Endothelial cell of umbilical vein (primary cell): ENCODE measurements at places on chromosomes 1 and 21. TPM values are rescaled to one million over a fixed set of nuclear protein-coding genes. Genes with fewer than 3 reads are reported as not detected.

GRCh38 chr1:161157867-161158266 lies 1.4 kb upstream of the USP21 start:
- H3K27me3 ChIP-seq: no peaks in the 10 kb centered on the region
- no peak overlapping the region for H3K27ac ChIP-seq
- peaks cover 7% of the 10 kb centered on the region for H3K4me1 ChIP-seq
- no peak overlapping the region for H3K4me3 ChIP-seq
- DNase-seq: no peak
- H3K36me3 ChIP-seq: peaks cover 2% of the 10 kb centered on the region

GRCh38 chr1:78716186-78716585 lies 66.6 kb downstream of the IFI44 start:
- H3K36me3 ChIP-seq: no peaks in the 10 kb centered on the region
- H3K4me3 ChIP-seq: no peak overlapping the region
- no peak overlapping the region for H3K27ac ChIP-seq
- no peaks in the 10 kb centered on the region for H3K4me1 ChIP-seq

GRCh38 chr1:61864489-61864888 lies 122.2 kb downstream of the PATJ start:
- no peaks in the 10 kb centered on the region for H3K27me3 ChIP-seq
- no peak for DNase-seq
- H3K4me3 ChIP-seq: no peak overlapping the region
- H3K36me3 ChIP-seq: no peaks in the 10 kb centered on the region
- H3K4me1 ChIP-seq: no peaks in the 10 kb centered on the region
- H3K27ac ChIP-seq: no peak overlapping the region

DNA sequence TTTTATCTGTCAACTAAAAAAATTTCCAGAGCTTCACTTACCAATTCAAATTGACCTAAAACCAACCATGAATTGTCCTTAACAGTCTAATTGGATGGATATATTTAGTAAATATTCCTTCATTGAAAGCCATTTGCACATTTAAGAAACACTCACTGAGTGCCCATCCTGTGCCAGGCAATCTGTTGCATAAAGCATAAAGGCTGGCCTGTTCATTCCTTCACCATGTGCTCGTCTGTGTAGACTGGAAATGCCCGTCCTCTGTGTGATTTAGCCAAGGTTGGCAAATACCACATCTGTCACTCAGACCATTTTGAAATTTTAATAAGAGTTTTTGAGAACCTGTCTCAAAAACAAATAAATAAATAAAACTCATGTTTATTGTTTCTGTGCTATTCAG lies 57.1 kb downstream of the ZNF684 start:
- H3K4me1 ChIP-seq: no peaks in the 10 kb centered on the region
- H3K27me3 ChIP-seq: peaks cover 4% of the 10 kb centered on the region
- no peaks in the 10 kb centered on the region for H3K36me3 ChIP-seq
- H3K4me3 ChIP-seq: no peak overlapping the region
- no peak for DNase-seq
- H3K27ac ChIP-seq: no peak overlapping the region

TOE1 gene
- 15.8 and 16.3 TPM in 2 replicates for total RNA-seq

- no peaks in the 10 kb centered on the region for H3K4me1 ChIP-seq
- no peak overlapping the region for H3K27ac ChIP-seq
- no peaks in the 10 kb centered on the region for H3K27me3 ChIP-seq
- no peak for DNase-seq
Measured at GRCh38 chr1:116968724-116969123, 32.8 kb upstream of the CD101 start.

FCAMR gene
- total RNA-seq: not detected in 2 replicates

GRCh38 chr21:45258466-45258865 lies 29.2 kb downstream of the POFUT2 start:
- no peaks in the 10 kb centered on the region for H3K27me3 ChIP-seq
- H3K4me1 ChIP-seq: no peaks in the 10 kb centered on the region
- H3K36me3 ChIP-seq: no peaks in the 10 kb centered on the region
- no peak overlapping the region for H3K4me3 ChIP-seq

RGS1 gene
- not detected in 2 replicates for total RNA-seq

MTX1 gene
- total RNA-seq: 49.1 and 53.0 TPM in 2 replicates

GRCh38 chr1:230276401-230276800 lies 149.7 kb downstream of the PGBD5 start:
- no peaks in the 10 kb centered on the region for H3K36me3 ChIP-seq
- no peak overlapping the region for H3K27ac ChIP-seq
- no peaks in the 10 kb centered on the region for H3K27me3 ChIP-seq
- peaks cover 11% of the 10 kb centered on the region for H3K4me1 ChIP-seq

GRCh38 chr1:81392526-81393226 lies 408.1 kb upstream of the ADGRL2 start:
- DNase-seq: no peak
- H3K27ac ChIP-seq: no peak overlapping the region
- H3K4me1 ChIP-seq: no peaks in the 10 kb centered on the region
- H3K4me3 ChIP-seq: no peak overlapping the region

HSPB7 gene
- not detected in 2 replicates for total RNA-seq
